ENCODE measurements at places on chromosomes 16 and 17.

DNA sequence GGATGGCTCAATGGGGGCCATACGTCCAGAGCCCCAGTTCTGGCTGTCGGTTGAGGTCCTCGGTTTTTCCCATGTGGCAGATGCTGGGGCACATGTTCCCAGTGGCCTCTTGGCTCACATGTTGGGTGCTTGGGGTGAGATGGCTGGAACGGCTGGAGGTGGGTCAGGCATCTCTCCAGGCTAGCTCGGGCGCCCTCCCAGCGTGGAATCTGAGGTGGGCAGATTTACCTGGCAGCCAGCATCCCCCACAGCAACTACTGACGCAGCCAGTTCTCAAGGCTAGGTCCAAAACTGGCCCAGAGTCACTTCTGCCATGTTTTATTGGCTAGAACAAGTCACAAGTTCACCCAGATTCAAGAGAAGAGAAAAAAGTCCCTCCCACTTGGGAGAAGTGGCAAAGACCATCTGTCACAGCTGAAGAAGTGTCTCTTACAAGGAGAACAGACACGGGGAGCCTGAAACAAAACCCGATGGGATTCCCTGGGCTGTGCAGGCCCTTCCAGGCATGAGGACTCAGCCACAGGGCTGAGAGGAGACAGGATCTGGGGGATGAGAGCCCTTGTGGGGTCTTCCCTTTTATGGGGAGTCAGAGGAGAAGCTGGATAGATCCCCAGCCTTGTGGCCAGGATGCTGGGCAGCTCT is 15.2 kb downstream of the ACE start:
- no peak for DNase-seq

DNA sequence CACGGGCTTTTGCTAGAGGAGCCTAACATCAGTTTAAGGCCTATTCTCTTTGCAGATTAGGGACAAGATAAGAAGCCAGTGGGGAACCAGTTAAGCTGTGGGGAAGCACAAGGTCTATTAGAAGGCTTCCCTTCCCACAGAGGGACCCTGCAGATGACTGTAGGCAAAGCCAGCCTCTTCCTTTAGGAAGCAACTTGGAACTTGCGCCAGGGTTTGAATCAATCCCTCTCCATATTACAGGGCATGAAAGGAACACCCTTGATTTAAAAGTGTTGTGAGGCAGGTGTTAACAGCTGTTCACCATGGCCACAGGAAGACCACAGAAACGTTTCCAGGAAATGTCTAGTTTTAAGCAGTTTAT is 77.3 kb downstream of the RPTOR start:
- no peak for DNase-seq

DNA sequence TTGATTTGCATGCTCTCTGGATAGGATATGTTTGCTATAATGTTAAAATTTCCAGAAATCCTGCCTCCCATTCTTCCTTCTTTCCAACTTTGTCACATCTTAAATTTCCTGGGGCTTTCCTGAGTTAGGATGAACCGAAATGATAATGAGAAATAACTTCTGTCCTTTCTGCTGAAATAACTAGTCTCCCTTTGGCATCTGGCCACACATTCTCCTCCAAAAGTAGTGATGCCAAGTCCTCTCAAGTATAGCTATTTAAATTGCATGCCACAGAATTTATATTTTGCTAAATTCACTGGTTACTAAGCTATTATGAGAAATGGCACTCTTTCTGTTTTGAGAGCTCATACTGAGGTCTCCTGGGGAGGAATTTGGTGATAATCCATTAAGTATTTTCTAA is 30.6 kb downstream of the FAM20A start:
- DNase-seq, result no peak

DNA sequence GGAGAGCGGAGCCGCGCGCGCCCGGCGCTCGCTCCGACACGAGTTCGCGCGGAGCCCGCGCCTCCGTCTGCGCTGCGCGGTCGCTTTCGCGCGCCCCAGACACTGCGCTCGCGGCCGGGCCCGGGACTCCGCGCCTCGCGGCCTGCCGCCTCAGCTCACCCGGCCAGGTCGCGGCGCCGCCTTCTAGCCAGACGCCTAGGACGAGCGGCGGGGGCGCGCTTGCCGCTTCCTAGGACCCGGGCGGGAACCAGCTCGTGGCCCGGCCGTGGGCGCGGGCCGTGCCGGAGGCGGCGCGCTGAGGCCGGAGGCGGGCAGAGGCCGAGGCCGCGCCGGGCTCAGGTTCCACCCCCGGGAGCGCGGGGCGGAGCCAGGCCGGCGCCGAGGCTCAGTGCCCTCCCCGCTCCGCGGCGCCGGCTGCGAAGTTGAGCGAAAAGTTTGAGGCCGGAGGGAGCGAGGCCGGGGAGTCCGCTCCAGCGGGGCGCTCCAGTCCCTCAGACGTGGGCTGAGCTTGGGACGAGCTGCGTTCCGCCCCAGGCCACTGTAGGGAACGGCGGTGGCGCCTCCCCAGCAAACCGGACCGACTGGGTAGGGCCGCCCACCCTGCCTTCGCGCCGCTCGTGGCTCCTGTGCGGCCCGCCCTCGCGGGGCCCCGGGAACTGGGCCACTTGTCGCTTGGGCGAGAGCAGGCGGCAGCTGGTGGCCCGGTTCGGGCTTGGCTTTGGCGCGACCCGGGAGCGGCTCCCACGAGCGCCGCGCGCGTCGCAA is at the start of gene SPHK1:
Gene SPHK1 (plus strand): TSS at position 388 of the 765 bp plus-strand sequence. CDS start 1,036 bp downstream, outside the sequence.
- no peak for DNase-seq

DNA sequence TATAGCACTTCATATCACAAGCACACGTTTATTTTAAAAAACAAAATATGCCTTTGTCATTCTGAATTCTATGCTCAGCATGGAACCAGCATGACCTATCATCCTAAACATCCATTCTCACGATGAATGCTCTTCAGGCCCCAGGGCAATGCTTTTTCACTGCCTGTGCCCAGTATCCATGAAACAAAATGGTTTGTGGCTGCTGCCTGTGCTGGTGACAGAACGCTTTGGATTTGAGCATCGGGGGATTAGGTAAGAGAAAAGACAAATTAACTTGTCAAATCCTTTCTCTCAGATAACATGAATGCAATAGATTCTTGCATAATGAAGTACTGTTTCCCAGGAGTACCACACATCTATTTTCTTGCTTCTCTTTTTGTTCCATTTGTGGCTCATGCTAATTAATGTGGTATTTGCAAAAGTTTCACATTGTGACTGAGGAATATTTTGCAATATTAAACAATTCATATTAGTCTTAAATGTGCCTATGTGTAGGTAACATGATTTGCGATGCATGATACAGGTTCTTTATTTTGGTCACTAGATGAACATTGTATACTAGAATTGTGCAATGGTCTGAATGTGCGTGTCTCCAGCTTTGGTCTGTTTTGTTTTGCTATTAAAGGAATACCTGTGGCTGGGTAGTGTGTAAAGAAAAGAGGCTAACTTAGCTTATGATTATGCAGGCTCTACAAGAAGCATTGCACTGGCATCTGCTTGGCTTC is 25.8 kb upstream of the SRSF1 start:
- DNase-seq, result no peak

GRCh38 chr17:31060791-31061550 is 33.8 kb upstream of the NF1 start:
- DNase-seq, result no peak

- DNase-seq, result no peak
Observed at GRCh38 chr17:21146362-21147015, 19.7 kb downstream of the DHRS7B start.

GRCh38 chr17:7834542-7834956 is 532 bp downstream of the KDM6B start:
- DNase-seq, result no peak

- no peak for DNase-seq
Observed at GRCh38 chr16:50765861-50766260, 24.0 kb downstream of the CYLD start.

DNA sequence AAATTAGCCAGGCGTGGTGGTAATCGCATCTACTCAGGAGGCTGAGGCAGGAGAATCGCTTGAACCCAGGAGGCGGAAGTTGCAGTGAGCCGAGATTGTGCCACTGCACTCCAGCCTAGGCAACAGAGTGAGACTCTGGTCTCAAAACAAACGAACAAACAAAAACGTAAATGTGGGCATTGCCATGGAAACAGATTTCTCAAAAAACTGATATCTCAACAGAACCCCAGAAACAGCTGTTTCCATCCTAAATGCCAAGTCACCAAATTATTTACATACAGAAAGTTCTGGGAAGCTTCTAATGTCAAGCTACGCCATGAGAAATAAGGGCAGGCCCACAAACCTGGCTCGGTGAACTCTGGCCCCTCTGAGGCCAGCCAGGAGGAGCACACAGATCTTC is 16.0 kb upstream of the ZNF689 start:
- DNase-seq, result no peak

GRCh38 chr17:31696184-31696602 is 162.9 kb downstream of the COPRS start:
- no peak for DNase-seq

DNA sequence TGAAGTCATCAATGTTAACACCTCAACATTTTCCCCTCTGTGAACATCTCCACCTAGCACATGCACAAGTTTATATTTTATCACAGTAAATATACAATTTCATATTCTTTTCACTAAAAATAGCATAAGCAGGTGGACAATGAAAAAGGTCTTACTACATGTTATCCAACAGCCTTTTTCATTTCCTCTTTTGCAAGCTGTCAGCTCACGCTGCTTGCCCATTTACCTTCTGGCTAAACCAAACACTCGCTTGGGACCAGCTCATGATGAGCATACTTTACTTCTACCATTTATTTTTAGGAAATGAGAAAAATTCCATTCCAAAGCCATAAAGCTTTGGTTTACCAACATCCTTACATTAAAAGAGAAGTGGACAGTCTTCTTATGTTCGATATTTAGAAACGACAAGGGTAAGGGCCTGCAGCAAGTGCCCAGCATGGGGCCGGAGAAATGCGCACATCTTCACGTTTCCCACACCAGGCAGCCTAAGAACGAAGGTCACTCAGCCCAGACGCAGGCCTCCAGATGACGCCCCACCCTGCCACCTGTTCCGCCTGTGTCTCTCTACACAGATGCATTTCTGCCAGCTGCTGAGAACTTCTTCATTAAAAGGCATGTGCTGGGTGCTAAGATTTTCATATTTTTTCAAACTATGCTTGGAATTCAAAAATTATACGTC is 13.9 kb downstream of the SNN start:
- no peak for DNase-seq

GRCh38 chr16:56470232-56470631 is 18.9 kb downstream of the OGFOD1 start:
- DNase-seq, result no peak

DNA sequence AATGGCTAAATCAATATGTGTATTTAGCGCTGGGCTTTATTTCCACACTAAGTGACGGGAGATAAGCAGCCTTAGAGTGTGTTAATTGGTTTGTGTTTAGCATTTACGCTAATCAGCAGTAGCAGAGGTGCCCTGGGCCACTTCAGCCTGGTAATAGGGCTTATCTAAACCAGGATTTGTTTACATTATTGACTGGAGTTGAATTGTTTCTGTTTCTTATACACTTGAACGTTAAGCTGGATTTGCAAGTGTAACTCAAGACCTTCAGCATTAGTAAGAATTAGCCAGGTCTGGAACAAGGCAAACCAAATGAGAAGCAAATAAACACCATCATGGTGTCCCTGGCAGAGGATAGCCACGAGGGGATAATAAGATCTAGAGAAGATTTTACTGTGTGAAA is 313.6 kb downstream of the HS3ST4 start:
- DNase-seq, result no peak

DNA sequence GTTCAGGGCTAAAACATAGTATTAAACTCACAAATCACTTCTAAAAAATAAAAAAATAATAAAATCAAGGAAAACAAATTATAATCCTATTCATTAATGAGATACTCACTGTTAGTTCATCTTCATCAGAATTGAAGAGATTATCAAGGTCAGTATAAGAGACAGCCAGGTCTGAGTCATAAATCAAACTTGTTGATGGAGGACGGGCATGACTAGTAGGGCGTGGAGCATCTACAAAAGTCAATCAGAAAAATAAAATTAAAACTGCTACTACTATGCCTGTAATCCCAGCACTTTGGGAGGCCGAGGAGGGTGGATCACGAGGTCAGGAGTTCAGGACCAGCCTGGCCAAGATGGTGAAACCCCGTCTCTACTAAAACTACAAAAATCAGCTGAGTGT is 59.1 kb upstream of the INTS2 start:
- no peak for DNase-seq

DNA sequence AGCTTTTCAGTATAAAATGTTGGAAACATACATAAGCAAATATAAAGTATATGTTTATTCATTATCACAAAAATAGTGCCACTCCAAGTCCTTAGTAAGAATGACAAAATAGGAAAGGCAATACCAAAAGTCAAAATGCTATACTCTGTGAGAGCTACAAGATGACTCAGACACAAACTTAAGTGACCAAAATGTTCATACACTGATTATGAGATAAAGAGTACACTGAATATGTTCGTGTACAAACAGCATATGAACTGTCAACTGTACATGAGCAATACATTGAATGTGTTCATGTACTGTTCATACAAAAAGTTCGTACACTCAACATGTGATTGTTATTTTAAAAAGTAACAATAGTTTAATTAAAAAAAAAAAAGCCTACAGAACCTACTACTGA is 103.3 kb downstream of the CA4 start:
- DNase-seq, result no peak

DNA sequence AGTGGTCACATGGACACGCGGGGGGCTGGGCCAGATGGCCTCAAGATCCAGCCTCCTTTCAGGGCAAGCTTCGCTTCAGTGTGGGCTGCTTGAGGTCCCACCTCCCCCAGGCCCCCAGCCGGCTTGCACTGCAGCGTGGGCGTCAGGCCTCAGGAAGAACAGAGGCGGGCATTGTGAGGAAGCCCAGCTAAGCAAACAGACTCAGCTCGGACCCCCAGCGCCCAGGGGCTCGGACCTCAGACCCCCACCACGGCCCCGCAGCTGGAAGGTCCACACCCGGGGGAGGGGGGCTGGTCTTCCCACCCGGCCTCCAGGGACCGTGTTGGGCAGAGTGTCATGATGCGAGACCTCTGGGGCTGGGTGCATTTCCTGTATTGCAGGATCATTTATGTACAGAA is 24.7 kb upstream of the ZNF469 start:
- no peak for DNase-seq

DNA sequence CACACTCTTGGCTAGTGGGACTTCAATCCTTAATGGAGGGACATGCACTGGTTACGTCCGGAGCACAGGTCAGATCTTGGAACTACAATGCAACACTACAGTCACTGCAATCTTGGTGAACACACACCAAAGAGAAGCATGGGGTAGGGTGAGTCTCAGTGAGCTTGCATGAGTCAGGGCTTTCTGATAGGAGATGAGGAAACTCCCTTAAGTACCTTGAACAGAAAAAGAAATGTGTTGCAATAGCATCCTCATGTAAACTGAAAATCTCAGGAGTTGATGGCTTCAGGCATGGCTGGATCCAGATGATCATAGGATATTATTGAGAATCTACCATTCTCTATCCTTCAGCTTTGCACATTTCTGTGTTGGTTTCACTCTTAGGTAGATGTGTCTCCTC is 54.1 kb downstream of the CES1 start:
- no peak for DNase-seq

GRCh38 chr17:18344021-18344420 is 19.3 kb downstream of the SHMT1 start:
- DNase-seq, result no peak
